ENCODE measurements at places on chromosomes 6 and 20.

DNA sequence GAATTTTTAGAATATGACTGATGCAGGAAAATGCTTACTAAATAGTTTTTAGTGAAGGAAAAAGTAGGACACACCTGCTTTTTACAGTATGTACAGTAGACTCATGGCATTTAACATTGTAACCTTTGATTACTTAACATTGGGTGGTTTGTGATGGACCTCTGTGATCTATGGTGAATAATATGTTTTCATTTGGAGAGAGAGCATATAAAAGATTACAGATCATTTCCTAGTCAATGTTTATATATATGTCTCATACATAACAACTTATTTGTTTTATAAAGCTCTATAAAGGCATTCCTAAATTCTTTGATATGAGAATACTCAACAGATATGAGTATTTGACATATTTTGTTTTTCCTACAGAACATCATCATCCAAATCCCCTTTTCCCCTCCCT lies 129.3 kb upstream of the PDE7B start:
- no peak for DNase-seq

- DNase-seq, result no peak
Observed at GRCh38 chr6:72813807-72814596, 192.1 kb downstream of the KCNQ5 start.

DNA sequence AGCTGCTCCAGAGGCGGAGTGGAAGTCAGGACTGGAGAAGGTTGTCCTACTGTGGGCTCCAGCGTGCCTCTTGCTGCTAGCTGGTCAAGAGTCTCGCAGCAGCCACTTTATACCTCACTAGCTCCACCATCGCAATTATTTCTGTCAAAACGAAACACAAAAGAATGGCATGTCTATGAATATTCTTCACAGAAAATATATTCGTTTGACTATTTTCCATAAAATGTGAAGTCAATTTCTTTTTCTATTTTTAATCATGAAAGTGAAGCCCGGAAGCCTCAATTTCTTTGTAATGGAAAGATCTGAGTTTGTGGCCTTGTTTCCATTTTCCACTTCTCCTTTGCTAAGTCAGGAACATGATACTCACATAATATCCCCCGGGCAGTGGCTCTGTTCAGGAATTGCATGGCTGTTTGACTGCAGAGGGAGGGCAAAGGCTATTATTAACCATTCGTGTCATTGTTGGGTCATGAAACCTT lies 51.7 kb downstream of the DTD1 start:
- peak; percentile 76 for DNase-seq

DNA sequence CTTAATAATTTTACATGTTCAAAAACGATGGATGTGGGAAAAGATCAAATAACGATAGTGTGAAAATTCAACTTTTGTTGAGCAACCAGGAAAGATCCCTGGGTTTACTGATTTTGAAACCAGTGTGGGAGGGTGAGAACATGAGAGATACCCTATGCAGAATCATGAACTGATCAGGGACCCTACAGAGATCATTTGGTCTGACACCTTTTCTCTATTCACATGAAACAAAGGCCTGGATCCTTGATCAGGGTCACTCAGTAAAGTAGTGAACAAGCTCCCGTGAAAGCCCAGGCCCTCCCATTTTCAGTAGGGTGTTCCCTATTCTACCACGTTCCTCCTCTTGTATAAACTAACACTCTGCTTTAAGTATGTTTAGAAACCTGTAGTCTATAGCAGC lies 60.5 kb upstream of the DUSP22 start:
- DNase-seq, result no peak

Data from fibroblast of gingiva (primary cell).